ENCODE measurements at places on chromosomes 13 and 19. TPM values are rescaled to one million over a fixed set of nuclear protein-coding genes. Genes with fewer than 3 reads are reported as not detected.

Gene YIF1B
- total RNA-seq = 114 TPM

Gene SIGLEC8
- total RNA-seq = not detected

Gene JAK3
- total RNA-seq = 9.1 TPM

Gene KLK2
- total RNA-seq = not detected

Gene ZNF226
- 3.3 TPM for total RNA-seq

Gene ZNF132
- 2.3 TPM for total RNA-seq

Gene C1QTNF9
- total RNA-seq = not detected

Gene CADM4
- 39.2 TPM for total RNA-seq

Gene ELL
- 13.0 TPM for total RNA-seq

Gene FLT1
- 1.3 TPM for total RNA-seq

Gene CD22
- total RNA-seq = not detected

Gene CKM
- not detected for total RNA-seq

Gene C5AR2
- total RNA-seq = not detected

Gene CCDC8
- 14.8 TPM for total RNA-seq

Gene MAP4K1
- total RNA-seq = 0.33 TPM

Gene PSPN
- total RNA-seq = 0.65 TPM

Gene SIGLEC12
- total RNA-seq = not detected

Gene FEM1A
- total RNA-seq = 14.7 TPM

Gene APOC1
- 10.8 TPM for total RNA-seq

Gene KCNC3
- 2.3 TPM for total RNA-seq
